ENCODE measurements at places on chromosomes 4 and X. TPM values are rescaled to one million over a fixed set of nuclear protein-coding genes. Genes with fewer than 3 reads are reported as not detected.

GRCh38 chr4:99722006-99722405, 64.4 kb upstream of the C4orf54 start:
- peaks cover 7% of the 10 kb centered on the region for H3K4me1 ChIP-seq
- no peaks in the 10 kb centered on the region for H3K27me3 ChIP-seq
- no peak overlapping the region for H3K27ac ChIP-seq
- no peak for DNase-seq
- peaks cover 4% of the 10 kb centered on the region for H3K36me3 ChIP-seq

Gene GIMD1
- total RNA-seq, result not detected

Gene OTUD6A
- 0.18 TPM for total RNA-seq

Gene ZIC3
- 128 TPM for total RNA-seq

DNA sequence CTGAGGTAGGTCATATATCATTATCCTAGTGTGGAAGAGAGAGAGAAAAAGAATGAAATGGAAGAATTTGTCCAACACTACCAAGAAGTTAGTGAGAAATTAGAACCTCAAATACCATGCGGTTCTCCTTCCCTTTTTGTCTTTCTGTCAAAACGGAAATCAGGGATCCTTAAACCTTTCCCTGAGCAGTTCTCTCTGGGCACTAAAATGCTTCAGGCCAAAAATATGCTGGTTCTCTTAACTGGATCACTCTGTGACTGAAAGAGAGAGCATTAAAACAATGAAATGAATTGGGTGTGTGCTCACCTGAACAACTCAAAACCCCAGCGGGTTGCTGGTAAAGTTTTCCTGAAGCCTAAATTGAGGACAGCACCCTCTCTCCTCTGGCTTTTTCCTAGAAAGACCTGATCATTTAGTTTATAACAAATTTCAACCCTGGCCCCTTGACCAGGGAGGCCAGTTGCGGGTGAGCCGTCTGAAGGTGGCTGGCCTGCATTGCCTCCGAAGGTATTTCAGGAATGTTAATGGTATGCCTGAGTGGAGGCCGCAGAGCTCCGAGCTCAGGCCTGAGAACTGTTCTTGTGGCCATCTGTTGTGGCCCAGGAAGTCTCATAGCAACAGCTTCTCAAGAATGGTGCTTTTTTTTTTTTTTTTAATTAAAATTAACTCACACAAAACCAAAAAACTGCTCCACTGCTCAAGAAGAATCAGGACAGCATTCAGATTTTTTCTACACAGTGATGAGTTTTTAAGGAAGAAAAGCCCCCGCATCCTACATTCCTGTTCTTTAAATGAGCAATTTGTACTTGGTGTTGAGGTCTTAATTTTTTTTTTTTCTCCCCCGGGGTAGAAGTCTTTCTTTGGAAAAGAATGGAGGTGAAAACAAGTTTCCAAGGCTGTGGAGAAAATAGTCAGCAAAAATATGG, 155.1 kb downstream of the SHROOM3 start:
- peaks cover 10% of the 10 kb centered on the region for H3K4me1 ChIP-seq
- peak overlapping the region; percentile 24 for H3K4me3 ChIP-seq
- H3K36me3 ChIP-seq, result no peaks in the 10 kb centered on the region
- DNase-seq, result peak; percentile 94
- peak overlapping the region; percentile 99 for H3K27ac ChIP-seq

DNA sequence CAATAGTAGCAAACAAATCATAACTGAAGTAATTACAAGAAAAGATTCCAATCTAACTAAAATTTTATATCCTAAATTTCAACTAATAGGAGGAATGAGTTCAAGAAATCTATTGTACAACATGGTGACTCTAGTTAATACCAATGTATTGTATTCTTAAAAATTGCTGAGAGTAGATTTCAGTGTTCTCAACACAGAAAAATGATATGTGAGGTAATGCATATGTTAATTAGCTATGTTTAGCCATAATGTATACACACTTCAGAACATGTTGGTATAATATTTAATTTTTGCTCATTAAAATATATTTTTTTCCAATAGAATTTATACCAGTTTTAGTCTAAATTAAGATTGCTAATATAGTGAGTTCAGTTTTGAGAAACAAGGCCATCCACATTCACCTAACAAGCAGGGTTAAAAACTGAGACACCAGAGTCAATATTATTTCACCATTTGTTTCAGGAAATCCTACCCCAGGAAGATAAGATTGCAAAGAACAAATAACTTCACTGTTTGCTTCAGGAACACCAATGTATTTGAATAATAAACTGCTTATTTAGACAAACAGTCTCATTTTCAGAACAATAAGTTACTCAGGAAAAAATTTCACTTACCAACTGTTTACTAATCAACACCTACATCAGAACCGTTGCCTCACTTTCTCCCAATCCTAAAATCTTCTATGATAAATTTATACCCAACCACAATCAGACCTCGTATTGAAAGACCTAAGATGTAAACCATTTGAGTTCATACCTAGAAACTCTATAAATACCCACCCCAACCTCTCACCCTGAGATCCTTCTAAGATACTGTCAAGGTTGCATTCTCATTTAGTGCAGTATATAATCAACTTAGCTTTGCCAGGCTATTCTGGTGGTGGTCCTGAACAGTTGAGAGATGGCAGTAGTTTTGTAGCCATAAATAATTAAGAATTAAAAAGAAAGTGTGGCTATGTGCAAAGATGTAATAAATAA, 132.8 kb downstream of the MAB21L2 start:
- no peaks in the 10 kb centered on the region for H3K36me3 ChIP-seq
- no peaks in the 10 kb centered on the region for H3K4me1 ChIP-seq
- no peak overlapping the region for H3K27ac ChIP-seq
- H3K27me3 ChIP-seq, result no peaks in the 10 kb centered on the region
- DNase-seq, result no peak
- no peak overlapping the region for H3K4me3 ChIP-seq

- peak; percentile 67 for DNase-seq
- peaks cover 66% of the 10 kb centered on the region for H3K36me3 ChIP-seq
- H3K4me3 ChIP-seq, result no peak overlapping the region
- no peaks in the 10 kb centered on the region for H3K4me1 ChIP-seq
- peak overlapping the region; percentile 93 for H3K27ac ChIP-seq
Measured at GRCh38 chr4:26406346-26406975, 83.8 kb downstream of the CCKAR start.

DNA sequence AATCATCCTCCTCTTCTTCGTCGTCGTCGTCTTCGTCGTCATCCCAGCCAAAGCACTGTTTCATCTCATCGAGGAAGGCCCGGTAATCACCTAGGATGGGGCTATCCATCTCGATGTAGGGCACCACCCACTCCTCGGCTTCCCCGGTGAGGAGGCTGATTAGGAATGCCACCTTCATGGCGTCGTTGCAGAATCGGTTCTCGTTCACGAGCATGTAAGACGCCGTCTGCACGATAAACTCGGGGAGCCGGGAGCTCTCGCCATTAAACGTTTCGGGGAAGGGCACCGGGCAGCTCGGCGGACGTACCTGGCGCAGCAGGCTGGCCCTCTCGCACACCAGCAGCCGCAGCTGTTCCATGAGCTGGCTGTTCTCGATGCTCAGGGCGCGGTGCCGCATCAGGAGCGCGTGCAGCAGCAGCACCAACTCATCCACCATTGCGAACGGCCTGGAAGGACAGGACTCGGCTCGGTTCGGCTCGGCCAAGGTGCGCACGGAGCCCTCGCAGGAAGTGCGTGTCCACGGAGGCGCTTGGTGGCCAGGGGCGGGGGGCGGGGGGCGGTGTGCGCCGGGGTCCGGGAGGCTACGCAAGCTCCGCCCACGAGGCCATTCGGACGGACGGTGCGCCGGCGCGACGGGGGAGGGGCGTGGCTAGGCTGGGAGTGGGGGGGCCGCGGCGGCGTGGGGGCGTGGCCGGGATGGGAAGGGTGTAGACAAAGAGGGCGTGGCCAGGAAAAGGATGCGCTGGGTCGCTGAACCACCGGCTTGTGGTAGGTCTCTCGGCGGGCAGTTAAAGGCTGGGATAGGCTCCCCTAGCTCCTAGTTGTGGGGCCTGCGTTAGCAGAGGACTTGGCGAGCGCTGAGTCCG, at the start of gene LDOC1:
TSS of gene LDOC1 (minus strand) at position 544 of the 866 bp plus-strand sequence. CDS start at position 436, 108 bp downstream.
- peak within 1 kb of the TSS; percentile 88 for H3K4me3 ChIP-seq
- H3K4me1 ChIP-seq, result no peaks in the 10 kb centered on the region

Gene SPANXN3
- not detected for total RNA-seq

DNA sequence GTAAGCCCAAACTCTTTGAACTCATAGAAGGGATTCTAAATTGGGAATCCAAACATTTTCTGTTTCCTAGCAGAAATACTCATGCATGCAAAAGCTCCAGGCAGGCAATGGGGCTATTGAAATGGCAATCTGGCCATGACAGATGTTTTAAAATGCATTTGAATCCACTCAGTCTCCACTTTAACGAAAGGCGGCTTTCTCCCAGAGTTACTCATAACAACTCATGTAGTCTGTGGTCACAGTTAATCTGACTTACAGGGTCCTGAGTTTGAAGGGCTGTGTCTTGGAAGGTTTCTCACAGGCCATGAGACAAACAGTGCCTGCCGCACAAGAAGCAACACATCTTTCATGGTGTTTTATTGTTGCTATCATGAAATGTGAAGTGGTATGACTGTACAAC, 185.7 kb downstream of the AMELX start:
- DNase-seq, result no peak
- H3K36me3 ChIP-seq, result no peaks in the 10 kb centered on the region
- no peak overlapping the region for H3K27ac ChIP-seq
- H3K4me1 ChIP-seq, result peaks cover 7% of the 10 kb centered on the region

DNA sequence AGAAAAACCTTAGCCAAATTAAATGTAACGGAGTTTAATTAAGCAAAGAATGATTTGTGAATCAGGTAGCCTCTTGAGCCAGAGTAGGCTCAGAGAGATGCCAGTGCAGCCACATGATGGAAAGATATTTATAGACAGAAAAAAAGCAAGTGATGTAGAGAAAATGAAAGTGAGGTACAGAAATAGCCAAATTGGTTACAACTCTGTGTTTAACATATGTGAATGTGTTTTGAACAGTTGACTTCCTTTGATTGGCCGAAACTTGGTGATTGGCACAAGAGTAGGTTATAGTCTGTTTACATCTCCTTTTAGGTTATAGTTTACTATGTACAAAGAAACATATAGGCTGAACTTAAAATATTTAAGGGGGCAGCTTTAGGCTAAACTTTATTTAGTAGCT, 459.9 kb upstream of the BOD1L1 start:
- no peak overlapping the region for H3K27ac ChIP-seq
- no peak overlapping the region for H3K4me3 ChIP-seq
- peaks cover 6% of the 10 kb centered on the region for H3K4me1 ChIP-seq
- DNase-seq, result no peak
- no peaks in the 10 kb centered on the region for H3K27me3 ChIP-seq
- no peaks in the 10 kb centered on the region for H3K36me3 ChIP-seq

DNA sequence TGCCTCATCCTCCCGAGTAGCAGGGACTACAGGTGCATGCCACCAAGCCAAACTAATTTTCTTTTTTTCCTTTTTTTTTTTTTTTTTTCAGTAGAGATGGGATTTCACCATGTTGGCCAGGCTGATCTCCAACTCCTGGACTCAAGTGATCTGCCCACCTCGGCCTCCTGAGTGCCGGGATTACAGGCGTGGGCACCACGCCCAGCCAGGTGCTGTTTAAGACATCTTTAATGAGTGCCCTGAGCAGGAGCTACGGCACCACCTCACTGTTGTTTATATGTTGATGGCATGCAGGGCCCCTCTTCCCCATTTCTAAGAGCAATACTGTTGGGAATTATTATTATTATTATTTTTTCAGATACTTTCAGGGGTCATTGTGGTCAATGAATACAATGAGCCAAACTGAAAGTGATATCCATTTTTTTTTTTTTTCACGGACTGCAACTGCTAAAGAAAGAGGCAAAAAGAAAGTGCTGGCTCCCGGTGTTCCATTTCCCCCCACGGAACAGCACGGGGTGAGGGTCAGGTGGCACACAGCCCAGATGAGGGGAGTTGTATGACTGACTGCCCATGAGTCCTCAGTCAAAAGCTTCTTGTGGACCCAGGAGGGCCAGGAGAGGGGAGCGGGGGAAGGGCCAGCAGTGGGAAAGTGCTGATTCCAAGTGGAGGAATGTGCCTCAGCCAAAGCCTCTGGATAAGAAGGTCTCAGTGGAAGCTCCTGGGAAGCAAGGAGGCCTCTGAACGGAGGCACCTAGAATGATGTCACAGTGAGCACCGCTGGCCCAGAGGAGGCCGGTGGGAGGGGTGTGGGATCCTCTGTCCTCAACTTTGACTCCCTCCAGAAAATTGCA, 101.8 kb upstream of the HPF1 start:
- no peaks in the 10 kb centered on the region for H3K36me3 ChIP-seq
- H3K4me3 ChIP-seq, result no peak overlapping the region
- no peak overlapping the region for H3K27ac ChIP-seq
- H3K4me1 ChIP-seq, result no peaks in the 10 kb centered on the region

GRCh38 chr4:2363056-2363721, 55.3 kb downstream of the ZFYVE28 start:
- no peak overlapping the region for H3K27ac ChIP-seq
- H3K36me3 ChIP-seq, result no peaks in the 10 kb centered on the region
- DNase-seq, result no peak
- no peaks in the 10 kb centered on the region for H3K4me1 ChIP-seq

- H3K27ac ChIP-seq, result no peak overlapping the region
- peaks cover 7% of the 10 kb centered on the region for H3K36me3 ChIP-seq
Measured at GRCh38 chrX:150363561-150364346, 637 bp downstream of the MAMLD1 start.

GRCh38 chrX:250965-251364, 30.2 kb upstream of the PLCXD1 start:
- H3K36me3 ChIP-seq, result no peaks in the 10 kb centered on the region
- H3K27ac ChIP-seq, result no peak overlapping the region
- no peak overlapping the region for H3K4me3 ChIP-seq
- no peaks in the 10 kb centered on the region for H3K27me3 ChIP-seq
- no peak for DNase-seq

Gene ARSD
- total RNA-seq, result 9.5 TPM

Gene MTNR1A
- total RNA-seq, result 0.97 TPM

Gene IGFBP7
- total RNA-seq, result 0.42 TPM

- H3K36me3 ChIP-seq, result 0 out of 2 replicates have a peak, but pooled peaks cover 4% of the 10 kb centered on the region
- no peaks in the 10 kb centered on the region for H3K27me3 ChIP-seq
- no peak overlapping the region for H3K27ac ChIP-seq
- H3K4me3 ChIP-seq, result no peak overlapping the region
- H3K4me1 ChIP-seq, result peaks cover 2% of the 10 kb centered on the region
Measured at GRCh38 chrX:8404926-8405325, 59.7 kb upstream of the VCX3B start.

DNA sequence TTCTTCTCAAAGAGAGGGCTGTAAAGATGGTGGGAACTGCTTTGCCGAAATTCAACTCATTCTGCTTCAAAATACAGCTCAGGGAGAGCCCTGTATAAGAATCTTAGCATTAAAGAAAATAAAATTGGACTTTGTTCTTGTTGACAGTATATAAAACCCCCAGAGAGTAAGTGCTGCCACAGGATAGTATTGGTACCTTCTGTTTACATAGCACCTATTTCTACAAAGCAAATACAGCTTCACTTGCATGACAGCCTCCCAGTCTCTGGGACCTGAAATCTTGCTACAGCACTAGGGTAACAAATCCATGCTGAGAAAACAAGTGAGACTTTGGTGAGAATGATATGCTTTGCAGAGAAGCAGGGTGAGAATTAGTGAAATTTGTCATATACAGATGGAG, 428.6 kb downstream of the ADGRL3 start:
- DNase-seq, result no peak
- H3K36me3 ChIP-seq, result no peaks in the 10 kb centered on the region
- no peaks in the 10 kb centered on the region for H3K27me3 ChIP-seq
- no peak overlapping the region for H3K27ac ChIP-seq

Measured in H9 (cell line).